ENCODE measurements at places on chromosomes 3 and 15. TPM values are rescaled to one million over a fixed set of nuclear protein-coding genes. Genes with fewer than 3 reads are reported as not detected.
A peak's percentile ranks its signal among the peaks of the same experiment; 100 is the strongest.

GRCh38 chr3:425079-425478 is 228.5 kb downstream of the CHL1 start:
- DNase-seq, result no peak

DNA sequence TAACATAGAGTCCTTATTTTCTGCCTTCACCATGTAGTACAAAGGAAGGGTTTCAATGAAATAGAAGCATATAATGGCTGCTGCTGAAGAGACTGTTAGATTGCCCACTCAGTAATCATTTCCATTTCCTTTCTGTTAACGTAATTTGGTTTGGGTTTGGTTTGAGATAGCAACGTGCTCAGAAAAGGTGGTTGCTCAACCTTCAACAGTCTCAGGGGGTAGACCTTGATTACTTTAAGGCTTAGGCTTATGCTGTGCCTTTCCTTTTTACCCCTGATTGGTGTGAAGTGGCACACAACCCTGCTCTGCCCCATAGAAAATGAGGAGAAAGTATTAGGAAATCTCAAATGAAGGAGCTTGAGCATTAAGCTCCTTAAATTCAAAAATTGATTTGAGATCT is 163.7 kb upstream of the TP63 start:
- no peak for DNase-seq

- DNase-seq, result peak; percentile 30
These were observed 185.2 kb downstream of the KLF13 start for GRCh38 chr15:31511707-31512310.

The ADAMTS17 gene
- 0.74 TPM for total RNA-seq

- no peak for DNase-seq
These were observed 37.6 kb downstream of the ERICH6 start for GRCh38 chr3:150666167-150666566.

GRCh38 chr3:186107215-186108105 is 1.4 kb downstream of the ETV5 start:
- DNase-seq, result peak; percentile 88

- no peak for DNase-seq
These were observed 16.9 kb upstream of the P2RY13 start for GRCh38 chr3:151346292-151346691.

- DNase-seq, result no peak
These were observed 225.1 kb downstream of the NTRK3 start for GRCh38 chr15:88031461-88031860.

DNA sequence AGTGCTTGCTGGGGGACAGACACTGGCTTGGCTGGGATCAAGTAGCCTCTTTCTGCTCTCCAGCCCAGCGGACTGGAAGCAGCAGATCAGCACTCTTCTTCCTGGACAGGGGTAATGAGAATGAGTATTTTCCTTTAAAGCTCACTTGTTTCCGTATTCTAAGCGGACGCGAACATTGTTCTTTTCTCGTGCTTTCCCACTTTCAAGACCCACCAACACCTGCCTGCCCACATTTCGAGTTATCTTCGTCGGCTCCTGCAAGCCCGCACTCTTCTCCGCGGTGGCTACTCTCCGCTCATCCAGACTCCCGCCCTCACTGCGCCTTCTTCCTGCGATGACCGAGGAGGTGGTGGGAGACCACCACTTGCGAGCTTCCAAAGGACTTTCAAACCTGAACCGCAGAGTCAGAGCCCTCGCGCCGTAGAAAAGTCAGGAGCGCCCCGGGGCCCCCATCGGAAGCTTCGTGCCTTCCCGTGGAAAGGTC is 1.6 kb upstream of the PPM1L start:
- DNase-seq, result peak; percentile 72

GRCh38 chr3:148866261-148866660 is 1.2 kb downstream of the CPA3 start:
- DNase-seq, result no peak

The TTC23 gene
- 25.2 TPM for total RNA-seq

- no peak for DNase-seq
These were observed 69.3 kb downstream of the CLASP2 start for GRCh38 chr3:33648793-33649192.

DNA sequence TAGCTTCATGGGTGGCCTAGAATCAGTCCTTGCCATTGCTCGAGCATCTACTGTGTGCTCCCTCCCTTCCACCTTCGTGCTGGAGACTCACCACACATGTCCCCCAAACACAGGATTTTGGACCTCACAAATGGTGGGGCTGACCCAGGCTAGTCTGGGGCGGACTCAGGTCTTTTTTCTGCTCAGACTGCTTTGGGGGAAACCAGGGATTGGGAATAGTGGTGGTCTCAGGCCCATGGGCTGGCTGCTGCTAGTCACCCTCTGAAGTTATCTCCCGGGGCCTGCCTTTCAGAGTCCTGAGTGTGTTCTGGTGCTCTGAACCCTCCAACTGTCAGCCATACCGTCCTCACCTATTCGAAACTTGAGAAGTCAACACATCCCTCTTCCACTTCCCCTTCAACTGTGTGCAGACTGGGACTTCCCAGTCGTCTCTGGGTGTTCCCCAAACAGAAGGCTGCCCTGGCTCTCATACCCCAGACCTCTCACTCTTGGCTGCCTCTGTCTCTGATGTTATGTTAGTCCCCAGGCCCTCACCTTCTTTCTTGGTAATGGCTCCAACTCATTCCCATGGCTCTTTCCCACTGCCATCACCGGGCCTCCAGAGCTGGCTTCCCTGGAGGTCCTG is 46.0 kb downstream of the PPCDC start:
- no peak for DNase-seq

The LRRC31 gene
- not detected for total RNA-seq
